ENCODE measurements at places on chromosomes 3 and 15.

- no peak for DNase-seq
Measured at GRCh38 chr15:66885281-66885915, 180.0 kb upstream of the SMAD3 start.

- no peak for DNase-seq
Measured at GRCh38 chr3:102104033-102104432, 254.7 kb downstream of the NFKBIZ start.

GRCh38 chr3:100402256-100402655, 917 bp downstream of the LNP1 start:
- no peak for DNase-seq

GRCh38 chr15:29090617-29091466, 178.8 kb downstream of the NSMCE3 start:
- no peak for DNase-seq

- DNase-seq, result no peak
Measured at GRCh38 chr15:57041416-57041815, 123.0 kb downstream of the TCF12 start.

GRCh38 chr3:144273601-144274000, 302.0 kb downstream of the DIPK2A start:
- DNase-seq, result no peak

- no peak for DNase-seq
Measured at GRCh38 chr15:73233623-73234022, 135.1 kb downstream of the HCN4 start.

DNA sequence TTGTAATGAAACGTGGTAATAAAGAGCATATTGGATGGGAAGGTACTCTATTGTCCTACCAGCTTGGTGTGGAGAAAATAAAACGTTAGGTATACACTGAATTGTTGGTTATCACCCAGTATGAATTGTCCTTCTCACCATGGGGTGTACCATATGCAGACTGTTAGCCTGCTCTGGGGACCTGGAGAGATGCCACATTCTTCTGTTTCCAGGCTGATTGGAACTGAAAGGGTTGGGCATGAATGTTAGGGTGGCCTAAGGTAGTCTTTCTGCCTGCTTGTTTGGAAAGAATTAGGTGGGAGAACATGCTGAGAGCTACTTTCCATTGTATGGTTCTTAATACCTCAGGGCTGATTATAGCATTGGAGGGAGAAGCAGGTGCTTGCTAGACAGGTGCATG, 340.6 kb downstream of the PTPRG start:
- no peak for DNase-seq

DNA sequence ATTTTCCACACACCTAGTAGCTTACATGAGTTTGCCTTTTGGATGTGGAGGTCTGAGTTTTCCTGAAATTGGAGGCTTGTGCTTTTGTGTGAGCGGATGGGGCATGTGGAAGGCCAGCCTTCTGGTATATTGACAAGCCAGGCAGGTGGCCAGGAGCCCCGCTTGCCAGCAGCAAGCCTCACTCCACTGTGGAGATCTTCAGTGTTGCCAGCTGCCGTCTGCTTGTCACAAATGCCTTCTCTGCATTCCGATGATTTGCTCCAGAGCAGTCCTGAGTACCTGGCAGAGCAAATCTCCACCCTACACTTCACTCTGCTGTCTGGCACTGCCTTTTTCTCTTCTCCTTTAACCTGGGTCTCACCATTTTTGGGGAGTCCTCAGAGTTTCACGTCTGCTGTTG, 29.1 kb upstream of the CHST2 start:
- DNase-seq, result no peak

GRCh38 chr3:188546835-188547670, 393.1 kb downstream of the LPP start:
- no peak for DNase-seq

GRCh38 chr15:80055933-80056332, 3.5 kb upstream of the ZFAND6 start:
- no peak for DNase-seq

DNA sequence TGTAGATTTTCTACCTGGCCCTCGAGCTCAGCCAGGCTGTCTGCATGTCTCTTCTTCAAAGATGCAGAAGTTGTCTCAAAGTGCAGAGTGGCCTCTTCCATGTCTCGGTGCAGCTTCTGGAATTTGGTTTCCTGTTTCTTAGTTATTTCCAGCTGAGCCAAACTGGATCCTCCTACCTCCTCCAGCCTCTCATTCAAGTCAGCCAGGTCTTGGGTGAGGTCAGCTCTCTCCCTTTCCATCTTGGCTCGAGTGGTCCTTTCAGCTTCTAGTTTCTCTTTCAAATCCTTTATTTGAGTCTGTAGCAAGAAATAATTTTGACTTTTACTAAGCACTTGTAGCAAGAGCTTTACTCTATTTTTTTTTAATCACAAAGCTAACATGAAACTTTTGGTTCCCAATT, 81.8 kb downstream of the MYH15 start:
- DNase-seq, result no peak

DNA sequence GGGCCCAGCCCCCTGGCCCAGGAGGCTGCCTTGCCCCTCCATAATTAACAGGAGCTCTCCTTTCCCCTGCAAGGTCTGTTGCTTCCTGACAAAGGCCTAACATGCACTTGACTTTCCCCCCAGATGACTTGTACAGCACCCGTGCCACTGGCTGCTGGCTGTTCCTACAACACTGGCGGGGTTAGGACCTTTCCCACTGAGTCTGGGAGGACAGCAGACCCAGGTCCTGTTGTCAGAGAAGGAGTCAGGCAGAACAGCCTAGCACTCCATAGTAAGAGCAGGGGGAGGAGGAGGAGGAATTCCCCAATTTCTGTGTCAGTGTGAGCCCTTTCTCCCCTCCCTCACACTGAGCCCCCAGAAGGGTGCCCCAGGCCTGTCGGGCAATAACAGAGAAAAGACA, 99.2 kb downstream of the CORO2B start:
- no peak for DNase-seq

Measured in neuronal stem cell (in vitro differentiated cells).